Erythroblast (primary cell): ENCODE measurements at places on chromosomes 7 and 10.

DNA sequence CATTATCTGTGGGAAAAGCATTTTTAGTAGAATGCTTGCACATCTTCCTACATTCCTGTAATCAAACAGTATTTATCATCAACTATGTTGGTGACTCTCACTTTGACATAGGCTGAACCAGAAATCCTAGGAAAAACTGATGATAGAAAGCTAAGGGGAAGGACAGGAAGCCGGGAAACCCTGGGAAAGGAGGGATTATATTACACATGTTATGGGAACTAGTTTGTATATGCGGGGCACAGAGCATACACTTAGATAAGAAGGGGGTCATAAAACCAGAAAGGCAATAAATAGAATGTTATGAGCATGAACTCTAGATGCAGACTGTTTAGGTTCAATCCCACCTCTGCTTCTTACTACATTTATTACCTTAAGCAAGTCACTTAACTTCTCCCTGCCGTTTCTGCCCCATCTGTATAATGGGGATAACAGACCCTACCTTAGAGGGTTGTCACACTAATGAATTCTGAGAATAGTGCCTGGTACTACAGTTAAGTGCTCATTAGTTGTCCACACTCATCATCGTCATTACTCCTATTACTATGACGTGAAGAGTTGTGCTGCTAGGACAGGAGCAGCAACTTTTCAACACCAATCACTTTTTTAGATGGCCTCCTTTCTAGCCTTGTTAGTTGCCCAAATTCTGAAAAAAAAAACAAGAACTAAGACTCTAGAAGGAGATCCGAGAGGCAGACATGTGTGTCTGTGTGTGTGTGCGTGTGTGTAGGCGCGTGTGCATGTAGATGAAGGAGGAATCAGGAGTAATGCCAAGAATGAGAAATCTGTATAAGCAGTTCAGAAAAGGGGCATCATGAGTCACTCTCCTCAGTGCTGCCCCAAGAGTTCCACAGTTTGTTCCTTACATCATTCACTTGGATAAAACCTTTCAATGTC, 52.2 kb downstream of the KMT2C start:
- no peak for DNase-seq

DNA sequence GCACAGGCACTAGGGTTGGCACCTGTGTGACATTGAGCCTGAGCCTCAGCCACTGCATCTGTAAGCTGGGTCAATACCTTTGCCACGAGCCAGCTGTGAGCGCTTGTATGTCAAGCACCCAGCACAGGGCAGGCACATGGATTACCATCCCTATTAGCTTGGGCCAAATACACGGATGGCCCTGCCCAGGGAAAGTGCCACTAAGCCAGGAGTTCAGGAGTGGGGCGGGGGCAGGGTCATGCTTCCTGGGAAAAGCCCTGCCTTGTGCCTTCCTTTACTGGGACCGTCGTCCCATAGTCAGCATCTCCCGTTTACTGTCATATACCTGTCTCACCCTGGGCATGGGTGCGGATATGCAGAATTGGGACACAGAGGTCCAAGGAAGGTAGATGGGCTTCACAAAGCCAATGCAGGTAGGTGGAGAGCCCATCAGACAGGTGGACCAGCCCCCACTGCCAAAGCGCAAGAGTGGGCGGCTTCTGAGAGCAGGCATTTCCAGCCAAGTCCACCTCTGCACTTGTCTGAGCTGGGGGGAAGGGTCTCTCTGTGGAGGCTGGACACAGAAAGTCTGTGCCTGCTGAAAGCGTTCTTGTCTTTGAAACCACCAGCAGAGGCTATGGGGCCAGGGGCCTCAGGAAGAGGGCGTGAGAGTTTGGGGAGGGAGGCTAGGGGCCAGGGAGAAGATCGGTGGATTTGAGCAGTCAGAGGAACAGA, 72.6 kb downstream of the VWA2 start:
- DNase-seq = no peak

DNA sequence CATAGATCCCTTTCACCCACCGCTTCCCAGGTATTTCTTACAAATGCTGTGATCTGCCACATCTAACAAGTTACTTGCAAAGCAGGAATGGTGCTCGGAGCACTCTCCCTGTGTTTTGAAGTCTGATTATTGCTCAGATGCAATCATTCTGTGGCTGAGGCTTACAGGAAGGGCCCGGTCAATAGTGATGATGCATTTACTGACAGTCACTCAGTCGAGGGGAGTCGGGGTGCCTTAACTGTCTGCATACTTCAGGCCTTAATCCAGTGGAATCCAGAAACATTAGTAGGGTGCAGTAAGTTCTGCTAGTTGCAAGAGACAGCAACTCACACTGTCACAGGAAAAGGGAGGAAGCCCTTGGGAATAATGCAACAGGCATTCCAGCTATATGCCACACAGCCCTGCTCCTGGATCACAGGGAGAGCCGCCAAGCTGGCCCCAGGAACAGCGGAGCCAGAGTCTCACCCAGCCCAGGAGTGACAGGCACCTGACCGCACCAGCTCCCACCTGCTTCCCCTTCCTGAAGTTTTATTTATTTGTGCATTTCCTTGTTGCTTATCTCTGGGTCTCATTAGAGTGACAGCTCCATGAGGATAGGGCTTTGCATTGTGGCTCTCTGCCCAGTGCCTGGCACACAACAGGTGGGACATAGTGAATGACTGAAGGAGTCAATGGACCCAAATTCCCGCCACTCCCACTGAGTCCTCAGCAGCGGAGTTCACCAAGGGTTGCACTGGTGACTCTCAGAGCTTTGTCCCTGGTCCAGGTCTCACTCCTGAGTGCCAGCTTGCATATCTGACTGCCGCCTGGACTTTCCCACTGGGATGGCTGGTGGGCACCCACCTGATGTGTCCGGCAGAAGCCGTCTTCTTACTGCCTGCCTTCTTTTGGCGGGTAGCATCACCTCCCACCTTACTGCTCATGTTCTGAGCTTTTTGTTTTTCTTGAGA, 212.5 kb upstream of the SH2B2 start:
- no peak for DNase-seq

DNA sequence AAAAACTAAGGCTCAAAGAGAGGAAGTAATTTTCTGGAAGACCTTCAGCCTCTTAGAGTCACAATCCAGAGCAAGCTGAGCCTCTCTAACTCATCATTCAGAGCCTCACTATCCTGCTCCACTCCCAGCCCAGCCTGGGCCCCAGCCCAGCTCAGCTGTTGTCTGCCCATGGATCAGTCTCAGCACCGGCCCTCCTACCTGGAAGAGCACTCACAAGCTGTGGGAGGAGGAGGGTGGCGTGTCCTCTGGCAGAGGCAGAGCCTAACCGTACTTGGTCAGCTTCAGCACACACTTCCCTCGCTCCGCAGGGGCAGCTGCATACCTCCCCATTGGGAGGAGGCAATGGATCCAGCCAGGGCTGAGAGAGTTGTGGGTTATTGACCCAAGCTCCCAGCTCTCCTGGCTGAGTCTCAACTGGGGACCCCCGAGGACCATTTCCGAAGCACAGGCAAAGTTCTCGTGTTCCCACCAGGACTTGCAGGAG, 66.7 kb upstream of the GPR26 start:
- no peak for DNase-seq

DNA sequence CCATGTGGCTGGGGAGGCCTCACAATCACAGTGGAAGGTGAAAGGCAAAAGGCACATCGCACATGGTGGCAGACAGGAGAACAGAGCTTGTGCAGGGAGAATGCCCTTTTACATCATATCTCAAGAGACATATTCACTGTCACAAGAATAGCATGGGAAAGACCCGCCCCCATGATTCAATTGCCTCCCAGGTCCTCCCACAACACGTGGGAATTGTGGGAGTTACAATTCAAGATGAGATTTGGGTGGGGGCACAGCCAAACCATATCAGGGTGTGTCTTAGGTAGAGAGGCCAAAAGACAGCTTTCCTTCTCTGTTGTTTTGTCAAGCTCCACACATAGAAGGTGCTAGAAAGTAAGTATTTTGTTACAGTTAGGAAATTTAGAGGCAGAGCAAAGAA, 20.8 kb upstream of the SLC26A5 start:
- no peak for DNase-seq

DNA sequence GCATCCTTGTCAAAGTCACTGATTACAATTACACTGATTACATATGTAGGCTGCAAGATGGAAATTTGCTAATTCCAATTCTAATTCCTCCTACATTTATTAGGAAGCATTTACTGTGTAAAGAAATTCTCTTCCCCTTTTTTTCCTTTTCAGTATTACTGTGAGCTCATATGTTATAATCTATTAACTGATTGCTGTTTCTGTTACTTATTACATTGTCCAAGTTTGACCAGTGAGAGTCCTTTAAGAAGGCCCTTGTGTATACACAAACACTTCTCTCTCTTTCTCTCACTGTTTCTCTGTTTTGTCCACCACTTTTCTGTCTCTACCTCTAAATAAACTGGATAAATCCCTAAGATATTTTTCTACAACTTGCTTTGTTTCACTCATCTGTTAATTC, 31.5 kb downstream of the PHF14 start:
- DNase-seq = no peak
